ENCODE measurements at places on chromosomes 2 and 18. TPM values are rescaled to one million over a fixed set of nuclear protein-coding genes. Genes with fewer than 3 reads are reported as not detected.

Gene PROKR1
- total RNA-seq: not detected

Gene SERPINB5
- not detected for total RNA-seq

Gene ATIC
- total RNA-seq: 35.7 TPM

Gene CCDC178
- 1.4 TPM for total RNA-seq

Gene AGXT
- total RNA-seq: not detected

Gene FTCDNL1
- 0.16 TPM for total RNA-seq

Gene OBSL1
- 13.9 TPM for total RNA-seq

Gene GPR17
- not detected for total RNA-seq
